ENCODE measurements at places on chromosomes 6 and 20.
A peak's percentile ranks its signal among the peaks of the same experiment; 100 is the strongest.

DNA sequence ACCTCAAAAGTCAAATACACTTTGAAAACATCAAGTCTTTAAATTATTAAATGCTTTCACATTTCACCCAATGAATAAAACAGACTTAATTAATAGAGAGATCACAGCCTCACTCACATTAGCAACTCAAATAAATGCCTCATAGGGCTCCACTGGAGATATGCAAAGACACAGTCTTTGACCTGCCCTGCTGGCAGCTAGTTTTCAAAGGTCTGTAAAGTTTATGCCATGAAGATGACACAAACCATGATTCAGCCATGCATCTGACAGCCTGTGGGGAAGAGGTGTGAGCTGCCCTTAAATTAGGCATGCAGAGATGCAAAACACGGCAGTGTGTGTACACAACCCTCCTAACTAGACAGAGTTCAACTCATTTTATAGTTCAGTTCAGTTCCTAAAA, 83.6 kb downstream of the PAK5 start:
- no peak for DNase-seq

GRCh38 chr6:25278261-25278913, 787 bp upstream of the CARMIL1 start:
- DNase-seq, result peak; percentile 44

GRCh38 chr6:142952614-142953013, 7.6 kb upstream of the HIVEP2 start:
- no peak for DNase-seq

GRCh38 chr6:170163405-170164170, 127.3 kb downstream of the DLL1 start:
- DNase-seq, result no peak

- DNase-seq, result no peak
Measured at GRCh38 chr6:1762203-1762602, 152.5 kb downstream of the FOXC1 start.

DNA sequence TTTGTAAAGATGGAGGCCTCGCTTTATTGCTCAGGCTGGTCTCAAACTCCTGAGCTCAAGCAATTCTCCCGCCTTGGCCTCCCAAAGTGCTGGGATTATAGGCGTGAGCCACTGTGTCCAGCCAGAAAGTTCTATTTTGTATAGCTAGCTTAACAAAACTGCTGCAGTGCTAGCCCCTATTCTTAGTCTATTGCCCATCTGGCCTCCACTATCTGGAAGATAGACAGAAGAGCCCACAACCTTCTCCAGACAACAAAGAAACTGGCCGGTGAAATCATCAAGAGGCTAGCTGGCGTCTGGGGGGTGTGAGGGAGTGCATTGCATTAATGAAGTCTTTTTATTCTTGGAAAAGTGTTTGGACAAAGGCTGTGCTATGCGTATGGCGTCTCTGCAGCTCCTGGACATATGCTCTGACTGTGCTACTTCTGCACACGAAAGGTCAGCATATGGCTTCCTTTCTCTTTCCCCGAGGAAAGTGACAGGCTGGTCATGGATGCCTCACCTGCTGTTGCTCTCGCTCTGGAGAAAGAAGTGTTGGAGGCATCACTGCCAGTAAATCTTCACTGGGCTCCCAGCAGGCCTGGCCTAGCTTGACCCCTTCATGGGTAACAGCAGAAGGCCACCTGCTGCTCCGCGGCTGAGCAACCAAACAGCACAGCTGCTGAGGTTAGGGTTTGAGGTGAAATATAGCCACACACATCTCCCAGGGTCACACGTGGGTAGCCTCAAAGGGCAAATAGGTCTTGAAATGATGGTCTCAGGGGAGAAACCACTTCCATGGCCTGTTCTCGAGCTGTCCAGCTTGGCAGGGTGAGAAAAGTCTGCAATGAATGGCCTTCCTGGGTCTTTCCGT, 95.1 kb upstream of the IYD start:
- no peak for DNase-seq

- no peak for DNase-seq
Measured at GRCh38 chr6:149065658-149066556, 251.6 kb upstream of the TAB2 start.

GRCh38 chr6:105192707-105193465, 13.1 kb upstream of the POPDC3 start:
- DNase-seq, result peak; percentile 86

DNA sequence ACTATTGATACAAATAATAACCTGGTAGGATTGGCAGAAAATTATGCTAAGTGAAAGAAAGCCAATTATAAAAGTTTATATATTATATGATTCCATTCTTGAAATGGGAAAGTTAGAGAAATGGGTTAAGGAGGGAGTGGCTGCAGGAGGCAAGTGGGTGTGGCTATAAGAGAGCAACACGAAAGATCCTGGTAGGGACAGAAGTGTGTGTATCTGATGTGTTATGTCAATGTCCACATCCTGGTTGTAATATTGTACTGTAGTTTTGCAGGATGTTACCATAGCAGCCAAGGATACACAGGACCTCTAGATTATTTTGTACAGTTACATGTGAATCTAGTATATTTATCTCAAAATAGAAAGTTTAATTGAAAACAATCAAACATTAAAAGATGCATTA, 46.8 kb downstream of the SNX5 start:
- DNase-seq, result no peak

GRCh38 chr6:11129908-11130565, 18.5 kb upstream of the ERVFRD-1 start:
- DNase-seq, result no peak

DNA sequence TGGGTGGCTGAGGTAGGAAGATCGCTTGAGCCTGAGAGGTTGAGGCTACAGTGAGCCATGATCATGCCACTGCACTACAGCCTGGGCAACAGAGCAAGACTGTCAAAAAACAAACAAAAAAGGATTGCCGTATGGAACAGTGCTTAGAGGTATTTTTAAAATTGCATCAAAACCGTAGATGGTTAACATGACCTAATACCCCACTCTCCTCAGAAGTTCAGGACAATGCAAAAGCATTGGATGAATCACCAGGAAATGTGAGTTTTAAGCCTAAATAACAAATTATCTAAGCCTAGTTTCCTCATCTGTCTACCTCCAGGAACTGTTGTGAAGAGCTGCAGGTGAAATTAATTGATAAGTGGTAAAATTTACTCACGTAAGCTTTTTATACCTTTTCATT, 123.8 kb upstream of the ID4 start:
- no peak for DNase-seq

DNA sequence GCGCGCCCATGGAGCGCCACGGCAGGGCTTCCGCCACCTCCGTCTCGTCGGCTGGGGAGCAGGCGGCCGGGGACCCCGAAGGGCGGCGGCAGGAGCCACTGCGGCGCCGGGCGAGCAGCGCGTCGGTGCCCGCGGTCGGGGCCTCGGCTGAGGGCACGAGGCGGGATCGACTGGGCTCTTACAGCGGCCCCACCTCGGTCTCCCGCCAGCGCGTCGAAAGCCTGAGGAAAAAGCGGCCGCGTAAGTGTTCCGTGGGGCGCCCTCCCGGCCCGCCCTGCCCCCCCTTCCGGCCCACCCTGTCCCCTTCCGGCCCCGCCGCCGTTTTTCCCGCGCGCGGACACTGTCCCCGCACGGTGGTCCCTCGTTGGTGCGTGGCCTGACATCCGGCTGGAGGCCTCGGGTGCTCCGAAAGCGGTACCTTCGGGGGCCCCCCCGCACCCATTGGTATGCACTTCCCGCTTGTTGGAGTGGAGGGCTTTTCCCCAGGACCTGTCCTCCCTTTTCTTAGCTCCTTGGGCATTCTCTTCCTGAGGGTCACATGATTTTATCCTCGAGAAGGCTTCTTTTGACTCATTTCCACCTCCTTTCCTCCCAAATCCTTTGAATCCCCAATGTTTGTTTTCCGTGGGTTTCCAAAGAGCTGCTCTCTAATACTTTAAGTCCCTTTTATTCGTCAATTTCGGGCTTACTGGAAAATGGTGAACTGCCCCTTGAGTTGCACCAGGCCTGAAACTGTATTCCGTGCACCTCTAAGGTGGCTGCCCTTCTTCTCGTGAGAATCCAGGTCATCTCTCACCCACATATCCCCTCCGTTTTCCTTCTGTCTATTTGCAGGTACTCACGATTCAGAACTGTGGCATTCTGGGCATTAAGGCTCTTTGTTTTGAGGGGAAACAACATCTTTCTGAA, 556 bp downstream of the PANK2 start:
- peak; percentile 23 for DNase-seq

GRCh38 chr20:49608752-49609670, 41.1 kb upstream of the PTGIS start:
- peak; percentile 39 for DNase-seq

GRCh38 chr6:169454204-169454871, 200.7 kb upstream of the THBS2 start:
- peak; percentile 88 for DNase-seq

DNA sequence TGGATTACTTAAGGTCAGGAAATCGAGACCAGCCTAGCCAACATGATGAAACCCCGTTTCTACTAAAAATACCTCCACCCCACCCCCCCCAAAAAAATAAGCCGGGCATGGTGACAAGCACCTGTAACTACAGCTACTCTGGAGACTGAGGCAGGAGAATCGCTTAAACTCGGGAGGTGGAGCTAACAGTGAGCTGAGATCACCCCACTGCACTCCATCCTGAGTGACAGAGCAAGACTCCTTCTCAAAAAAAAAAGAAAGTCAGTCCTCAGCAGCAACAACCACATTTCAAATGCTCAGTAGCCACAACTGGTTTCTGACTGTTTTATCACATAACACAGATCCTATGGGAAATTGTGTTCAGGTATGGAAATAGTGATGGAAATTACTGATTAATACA, 135.3 kb downstream of the HFE start:
- no peak for DNase-seq

DNA sequence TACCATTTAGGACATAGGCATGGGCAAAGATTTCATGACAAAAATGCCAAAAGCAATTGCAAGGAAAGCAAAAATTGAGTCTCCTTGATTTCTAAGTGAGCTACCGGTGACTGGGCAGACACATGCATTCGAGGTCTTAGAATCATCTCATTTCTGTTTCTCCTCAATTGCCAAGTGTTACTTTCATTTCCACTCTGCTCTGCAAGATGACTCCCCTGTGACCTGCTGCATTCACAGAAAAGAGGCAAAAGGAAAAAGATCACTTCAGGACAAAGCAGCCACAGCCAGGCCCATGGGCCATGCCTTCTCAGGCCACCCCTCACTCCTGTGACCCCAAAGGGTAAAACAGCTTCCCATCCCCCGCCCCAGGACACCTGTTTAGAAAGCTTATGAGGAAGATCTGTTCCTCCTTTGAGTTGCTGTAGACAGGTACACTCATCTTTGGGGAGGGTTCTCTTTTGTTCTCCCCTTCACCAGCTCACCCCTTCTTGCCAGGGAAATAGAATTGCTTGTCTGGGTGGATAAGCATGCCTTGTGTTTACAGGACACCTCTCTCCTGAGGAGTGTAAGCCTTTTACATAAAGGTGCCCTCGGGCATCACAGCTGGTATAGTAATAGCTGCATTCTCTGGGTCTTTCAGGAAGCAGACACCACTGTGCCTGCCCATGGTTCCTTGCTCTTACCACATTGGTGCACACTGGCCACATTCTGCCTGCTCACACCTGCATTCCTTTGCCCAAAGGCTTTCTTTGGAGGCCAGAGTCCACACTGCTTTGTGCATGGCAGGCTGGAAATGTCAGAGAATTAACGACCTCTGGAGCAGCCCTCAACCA, 105.0 kb downstream of the SLC24A3 start:
- DNase-seq, result no peak
